Muscle of arm (tissue), 14 donors: ENCODE measurements at places on chromosomes 2 and 18. TPM values are rescaled to one million over a fixed set of nuclear protein-coding genes. Genes with fewer than 3 reads are reported as not detected.

- no peak for DNase-seq
Observed at GRCh38 chr2:28593160-28593755, 97.4 kb downstream of the PLB1 start.

GRCh38 chr2:174477759-174478158 is 9.1 kb downstream of the GPR155 start:
- no peak for DNase-seq

- DNase-seq, result no peak
Observed at GRCh38 chr2:212922701-212923100, 228.7 kb downstream of the IKZF2 start.

- no peak for DNase-seq
Observed at GRCh38 chr2:146305164-146305563, 1539.7 kb upstream of the ACVR2A start.

DNA sequence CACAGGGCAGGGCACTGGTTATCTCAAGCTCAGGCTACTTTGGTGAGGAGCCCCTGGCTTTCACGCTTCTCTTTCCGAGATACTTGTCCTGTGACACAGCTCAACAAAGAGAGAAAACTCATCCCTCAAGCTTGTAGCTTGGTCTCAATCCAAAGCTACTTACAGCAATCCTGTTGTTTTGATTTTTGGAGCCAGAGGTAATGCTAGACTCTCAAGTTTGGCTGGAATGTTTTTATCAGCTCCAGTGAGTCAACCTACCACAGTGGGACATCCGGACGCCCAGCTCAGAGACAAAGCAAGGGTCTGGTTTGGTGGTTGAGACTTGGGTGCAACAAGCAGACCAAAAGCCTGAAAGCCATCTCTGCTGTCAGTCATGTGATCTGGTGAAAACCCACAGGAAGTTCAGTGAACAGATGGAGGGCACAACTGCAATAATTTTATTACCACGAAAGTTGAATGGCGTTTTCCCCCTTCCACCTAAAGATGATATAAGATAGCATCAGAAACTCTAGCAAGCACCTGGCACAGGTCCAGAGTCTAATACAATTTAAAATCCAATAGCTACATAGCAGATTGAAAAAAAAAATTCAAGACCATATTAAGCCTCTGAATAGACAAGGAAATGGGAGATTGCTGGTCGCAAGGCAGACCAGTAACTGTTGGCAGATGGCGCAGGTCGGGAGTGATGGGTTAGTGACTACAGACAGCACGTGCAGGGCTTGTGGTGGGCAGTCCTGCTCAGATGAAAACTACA is 102.3 kb upstream of the SMAD7 start:
- no peak for DNase-seq

The CPLX4 gene
- polyA plus RNA-seq, result not detected

GRCh38 chr2:174025271-174026121 is 60.3 kb upstream of the SP3 start:
- DNase-seq, result peak; percentile 93

The PAX8 gene
- 4.8 TPM for polyA plus RNA-seq

DNA sequence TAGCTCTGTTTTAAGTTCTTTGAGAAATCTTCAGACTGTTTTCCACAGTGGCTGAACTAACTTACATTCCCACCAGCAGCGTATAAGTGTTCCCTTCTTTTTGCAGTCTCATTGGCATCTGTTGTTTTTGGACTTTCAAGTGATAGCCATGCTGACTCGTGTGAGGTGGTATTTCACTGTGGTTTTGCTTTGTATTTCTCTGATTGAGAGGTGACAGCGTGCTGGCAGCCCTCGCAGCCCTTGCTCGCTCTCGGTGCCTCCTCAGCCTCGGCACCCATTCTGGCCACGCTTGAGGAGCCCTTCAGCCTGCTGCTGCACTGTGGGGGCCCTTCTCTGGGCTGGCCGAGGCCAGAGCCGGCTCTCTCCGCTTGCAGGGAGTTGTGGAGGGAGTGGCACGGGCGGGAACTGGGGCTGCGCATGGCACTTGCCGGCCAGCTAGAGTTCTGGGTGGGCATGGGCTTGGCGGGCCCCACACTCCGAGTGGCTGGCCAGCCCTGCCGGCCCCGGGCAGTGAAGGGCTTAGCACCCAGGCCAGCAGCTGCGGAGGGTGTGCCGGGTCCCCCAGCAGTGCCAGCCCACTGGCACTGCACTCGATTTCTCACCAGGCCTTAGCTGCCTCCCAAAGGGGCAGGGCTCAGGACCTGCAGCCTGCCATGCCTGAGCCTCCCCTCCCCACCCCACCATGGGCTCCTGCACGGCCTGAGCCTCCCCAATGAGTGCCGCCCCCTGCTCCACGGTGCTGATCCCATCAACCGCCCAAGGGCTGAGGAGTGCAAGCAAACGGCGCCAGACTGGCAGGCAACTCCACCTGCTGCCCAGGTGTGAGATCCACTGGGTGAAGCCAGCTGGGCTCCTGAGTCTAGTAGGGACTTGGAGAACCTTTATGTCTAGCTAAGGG is 151.8 kb downstream of the IRS1 start:
- no peak for DNase-seq

- DNase-seq, result no peak
Observed at GRCh38 chr2:122003196-122003940, 247.9 kb downstream of the TSN start.

DNA sequence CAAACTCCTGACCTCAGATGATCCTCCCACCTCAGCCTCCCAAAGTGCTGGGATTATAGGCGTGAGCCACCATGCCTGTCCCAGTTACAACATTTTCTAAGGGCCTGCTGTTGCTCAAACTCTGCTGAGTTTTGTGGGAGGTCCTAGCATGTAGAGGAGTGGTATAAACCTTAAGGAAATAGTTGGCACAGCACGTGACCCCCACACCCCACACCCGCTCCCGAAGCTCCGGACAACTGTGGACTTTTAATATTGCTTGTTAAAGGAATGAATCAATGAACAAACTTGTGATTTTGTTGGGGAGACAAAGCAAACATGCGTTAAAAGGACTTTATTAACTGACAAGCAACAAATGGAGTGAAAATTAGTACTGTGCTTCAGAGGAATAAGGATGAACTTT is 137.8 kb upstream of the GATA6 start:
- no peak for DNase-seq

- DNase-seq, result no peak
Observed at GRCh38 chr2:195620501-195620900, 36.5 kb upstream of the SLC39A10 start.

DNA sequence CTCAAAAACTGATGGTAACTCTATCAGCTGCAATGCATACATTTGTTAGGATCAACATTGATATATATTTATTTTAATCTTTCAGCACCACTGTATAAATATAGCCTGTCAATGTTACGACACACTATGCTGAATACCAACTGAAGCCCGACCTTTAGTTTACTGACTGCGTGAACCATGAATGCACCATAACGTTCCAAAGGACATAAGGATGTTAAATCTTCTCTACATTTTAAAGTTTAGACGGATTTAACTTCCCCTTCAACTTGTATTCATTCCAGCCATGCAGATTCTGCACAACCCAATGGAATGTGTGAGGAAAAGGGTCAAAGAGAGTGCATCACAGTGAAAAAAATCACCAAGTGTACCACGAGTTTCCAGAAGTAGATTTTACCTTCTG is 489.5 kb downstream of the IRS1 start:
- DNase-seq, result peak; percentile 12

The FBLN7 gene
- 12.2 TPM for polyA plus RNA-seq

- DNase-seq, result no peak
Observed at GRCh38 chr2:145302451-145302850, 782.5 kb upstream of the ZEB2 start.

DNA sequence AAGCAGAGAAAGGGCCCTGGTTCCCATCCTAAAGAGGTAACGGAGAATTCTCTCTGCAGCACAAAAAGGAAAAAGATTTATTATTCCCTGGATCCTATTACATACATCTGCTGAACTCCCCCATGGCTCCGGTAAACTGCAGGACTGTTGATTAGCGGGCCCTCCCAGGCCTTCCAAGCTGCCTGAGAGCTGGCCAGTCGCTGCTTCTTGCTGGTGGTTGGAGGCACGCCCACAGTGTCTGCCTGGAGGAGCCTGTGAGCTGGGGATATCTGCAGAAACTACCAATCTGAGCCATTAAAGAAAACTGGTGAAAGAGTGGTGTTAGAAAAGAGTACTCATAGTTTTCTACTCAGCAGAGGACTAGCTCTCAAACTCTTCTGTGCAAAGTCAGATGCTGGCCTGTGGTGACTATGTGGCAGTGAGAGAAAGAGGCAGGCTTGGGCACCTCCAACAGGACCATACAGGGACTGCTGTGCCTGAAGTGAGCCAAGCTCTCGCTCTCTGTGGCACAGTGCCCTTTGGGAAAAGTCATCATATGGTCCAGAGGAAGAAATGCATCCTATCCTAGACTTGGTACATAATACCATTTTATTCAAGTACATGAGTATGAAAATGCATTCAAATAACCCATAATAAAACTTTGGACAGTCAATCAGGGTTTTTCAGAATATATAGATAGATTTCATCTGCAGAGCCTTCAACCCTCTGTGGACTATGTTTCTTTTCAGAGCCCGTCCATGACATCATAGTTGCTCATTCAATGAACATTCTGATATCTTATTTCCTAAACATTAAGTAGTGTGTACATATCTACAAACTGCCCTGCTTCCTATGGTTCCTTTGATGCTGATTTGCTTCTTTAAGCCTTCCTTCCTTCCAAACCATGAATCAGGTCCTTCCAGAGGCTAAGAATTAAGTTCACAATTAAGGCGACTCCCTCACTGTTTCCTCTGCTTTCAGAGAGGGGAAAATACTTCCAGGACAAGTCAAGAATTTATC is 242.0 kb upstream of the LYPD1 start:
- peak; percentile 38 for DNase-seq

The SPIRE1 gene
- polyA plus RNA-seq, result not detected

DNA sequence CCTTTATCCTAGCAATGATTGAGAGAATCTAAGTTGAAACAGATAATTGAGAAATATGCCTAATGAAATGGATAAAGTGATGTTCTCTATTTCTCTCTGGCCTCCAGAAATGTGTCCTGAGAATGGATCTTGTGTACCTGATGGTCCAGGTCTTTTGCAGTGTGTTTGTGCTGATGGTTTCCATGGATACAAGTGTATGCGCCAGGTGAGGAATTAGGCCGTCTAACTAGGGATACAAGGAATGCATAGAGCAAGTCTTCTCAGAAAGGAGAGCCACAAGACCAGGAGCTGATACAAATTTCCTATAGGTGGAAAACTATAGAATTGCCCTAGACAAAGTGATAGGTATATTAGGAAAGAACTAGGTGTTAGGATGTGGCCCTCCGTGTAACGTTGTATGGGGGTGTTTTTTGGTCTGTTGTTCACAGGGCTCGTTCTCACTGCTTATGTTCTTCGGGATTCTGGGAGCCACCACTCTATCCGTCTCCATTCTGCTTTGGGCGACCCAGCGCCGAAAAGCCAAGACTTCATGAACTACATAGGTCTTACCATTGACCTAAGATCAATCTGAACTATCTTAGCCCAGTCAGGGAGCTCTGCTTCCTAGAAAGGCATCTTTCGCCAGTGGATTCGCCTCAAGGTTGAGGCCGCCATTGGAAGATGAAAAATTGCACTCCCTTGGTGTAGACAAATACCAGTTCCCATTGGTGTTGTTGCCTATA is 592 bp upstream of the CAD start:
- DNase-seq, result no peak

The ZNF385B gene
- polyA plus RNA-seq, result 16.6 TPM

DNA sequence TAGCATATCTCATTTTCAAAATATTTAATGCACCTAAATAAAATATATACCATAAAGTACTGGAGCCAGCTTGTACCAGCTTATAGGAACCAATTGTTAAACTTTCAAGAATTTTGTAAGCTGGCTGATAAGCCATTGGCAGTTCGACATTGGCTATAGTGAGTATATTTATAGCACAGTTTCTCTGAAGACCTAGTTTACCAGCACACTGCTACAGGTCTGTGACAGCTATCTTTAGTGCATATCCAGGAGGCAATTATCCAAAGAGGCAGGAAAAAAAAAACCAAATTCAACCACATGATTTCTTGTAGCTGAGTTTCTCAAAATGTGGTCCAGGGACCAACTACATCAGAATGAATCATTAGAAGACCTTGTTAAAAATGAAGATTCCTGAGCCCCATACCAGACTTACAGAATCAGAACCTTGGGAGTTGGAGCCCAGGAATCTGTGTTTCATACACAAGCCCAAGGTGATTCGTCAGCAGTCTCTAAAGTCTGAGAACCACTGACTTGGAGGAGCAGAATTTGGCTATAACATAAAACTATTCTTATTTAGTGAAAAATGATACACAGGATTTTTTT is 279.0 kb upstream of the NRP2 start:
- DNase-seq, result no peak

- DNase-seq, result no peak
Observed at GRCh38 chr2:96089356-96090195, 26.8 kb downstream of the ADRA2B start.

The SP9 gene
- polyA plus RNA-seq, result 0.12 TPM

The MTX2 gene
- polyA plus RNA-seq, result 65.1 TPM

DNA sequence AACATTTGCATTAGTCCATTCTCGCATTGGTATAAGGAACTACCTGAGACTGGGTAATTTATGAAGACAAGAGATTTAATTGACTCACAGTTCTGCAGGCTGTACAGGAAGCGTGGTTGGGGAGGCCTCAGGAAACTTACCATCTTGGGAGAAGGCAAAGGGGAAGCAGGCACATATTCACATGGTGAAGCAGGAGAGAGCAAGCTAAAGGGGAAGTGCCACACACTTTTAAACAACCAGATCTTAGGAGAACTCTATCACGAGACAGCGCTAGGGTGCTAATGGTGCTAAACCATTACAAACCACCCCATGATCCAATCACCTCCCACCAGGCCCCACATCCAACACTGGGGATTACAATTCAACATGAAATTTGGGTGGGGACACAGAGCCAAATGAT is 201.7 kb upstream of the MGAT5 start:
- DNase-seq, result no peak

GRCh38 chr2:127351603-127352002 is 36.2 kb downstream of the MAP3K2 start:
- no peak for DNase-seq

The FASTKD2 gene
- polyA plus RNA-seq, result 28.7 TPM

The CRYBA2 gene
- polyA plus RNA-seq, result not detected

DNA sequence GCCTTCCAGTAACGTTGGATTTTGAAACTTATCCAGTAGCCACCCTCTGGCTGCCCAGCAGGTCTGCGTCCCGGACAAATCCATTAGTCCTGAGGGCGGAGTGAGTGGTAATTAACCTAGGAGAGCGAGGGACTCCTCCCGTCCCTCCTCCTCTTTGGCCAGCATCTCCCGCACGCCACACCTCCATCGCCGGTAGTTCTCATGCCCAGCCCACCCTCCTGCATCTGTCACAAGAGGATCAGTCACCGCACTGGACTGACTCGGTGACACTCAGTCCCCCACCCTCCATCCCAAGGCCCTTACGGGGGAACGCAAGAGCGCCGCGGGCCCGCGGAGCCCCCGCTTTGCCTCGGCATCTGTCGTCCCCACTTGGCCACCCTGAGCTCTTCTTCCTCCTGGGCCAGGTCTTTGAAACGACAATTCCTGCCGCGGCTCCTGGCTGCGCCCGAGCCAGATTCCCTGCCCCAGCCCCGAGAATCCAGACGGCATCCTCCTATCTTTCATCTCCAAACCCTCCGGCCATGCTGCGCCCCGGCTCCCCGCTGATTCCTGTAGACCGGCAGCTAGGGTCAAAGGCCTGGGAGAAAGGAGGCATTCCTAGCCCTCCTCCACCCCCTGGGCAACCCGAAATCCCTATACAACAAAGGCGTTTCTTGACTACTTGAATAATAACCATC is 77.5 kb downstream of the EIF2AK3 start:
- DNase-seq, result no peak

The ACMSD gene
- polyA plus RNA-seq, result 0.76 TPM

The SCN9A gene
- polyA plus RNA-seq, result 6.0 TPM

The MOCOS gene
- polyA plus RNA-seq, result 0.74 TPM

- no peak for DNase-seq
Observed at GRCh38 chr18:64234321-64234720, 85.4 kb upstream of the LINC00305 start.
